ENCODE measurements at places on chromosomes 6 and 20.

- DNase-seq: no peak
Measured at GRCh38 chr6:127547904-127548649, 28.9 kb upstream of the C6orf58 start.

DNA sequence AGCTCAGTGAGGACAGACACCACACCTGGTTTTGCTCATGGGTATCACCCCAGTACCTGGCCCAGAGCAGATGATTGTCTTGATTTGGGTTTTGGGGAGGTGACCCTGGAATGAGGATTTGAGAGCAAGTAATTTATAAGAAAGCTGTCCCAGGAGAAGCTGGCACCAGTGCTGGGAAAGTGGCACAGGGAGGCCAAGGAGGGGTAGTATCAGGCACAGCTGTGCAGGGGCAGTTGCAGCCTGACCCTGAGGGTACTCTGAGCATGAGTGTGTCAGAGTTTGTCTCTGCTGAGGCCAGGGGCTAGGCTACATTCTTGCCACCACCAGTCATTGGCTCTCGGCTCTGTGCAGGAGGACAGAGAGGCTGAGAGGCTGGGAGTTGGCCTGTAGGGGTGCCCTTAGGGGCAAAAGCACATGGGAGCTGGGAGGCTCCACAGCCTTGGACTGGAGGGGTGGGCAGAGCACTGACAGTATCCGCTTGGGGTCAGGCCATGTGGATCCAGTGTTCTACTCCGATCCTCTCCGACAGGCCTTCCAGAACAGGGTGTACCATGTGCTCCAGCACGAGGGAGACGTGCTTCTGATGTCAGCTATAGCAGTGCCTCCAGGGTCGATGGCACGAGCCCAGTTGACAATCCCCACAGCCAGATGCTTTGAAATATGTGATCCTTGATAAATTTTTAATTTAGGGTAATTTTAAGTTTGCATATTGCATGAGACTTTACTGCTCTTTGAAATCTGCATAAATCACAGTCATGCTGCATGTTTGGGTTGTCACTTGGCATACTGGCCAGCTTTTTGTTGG is 121.3 kb downstream of the PHACTR3 start:
- no peak for DNase-seq

- DNase-seq: no peak
Measured at GRCh38 chr6:17940151-17940792, 47.2 kb downstream of the KIF13A start.

GRCh38 chr6:30839671-30840070 is 44.6 kb upstream of the DDR1 start:
- DNase-seq: no peak

DNA sequence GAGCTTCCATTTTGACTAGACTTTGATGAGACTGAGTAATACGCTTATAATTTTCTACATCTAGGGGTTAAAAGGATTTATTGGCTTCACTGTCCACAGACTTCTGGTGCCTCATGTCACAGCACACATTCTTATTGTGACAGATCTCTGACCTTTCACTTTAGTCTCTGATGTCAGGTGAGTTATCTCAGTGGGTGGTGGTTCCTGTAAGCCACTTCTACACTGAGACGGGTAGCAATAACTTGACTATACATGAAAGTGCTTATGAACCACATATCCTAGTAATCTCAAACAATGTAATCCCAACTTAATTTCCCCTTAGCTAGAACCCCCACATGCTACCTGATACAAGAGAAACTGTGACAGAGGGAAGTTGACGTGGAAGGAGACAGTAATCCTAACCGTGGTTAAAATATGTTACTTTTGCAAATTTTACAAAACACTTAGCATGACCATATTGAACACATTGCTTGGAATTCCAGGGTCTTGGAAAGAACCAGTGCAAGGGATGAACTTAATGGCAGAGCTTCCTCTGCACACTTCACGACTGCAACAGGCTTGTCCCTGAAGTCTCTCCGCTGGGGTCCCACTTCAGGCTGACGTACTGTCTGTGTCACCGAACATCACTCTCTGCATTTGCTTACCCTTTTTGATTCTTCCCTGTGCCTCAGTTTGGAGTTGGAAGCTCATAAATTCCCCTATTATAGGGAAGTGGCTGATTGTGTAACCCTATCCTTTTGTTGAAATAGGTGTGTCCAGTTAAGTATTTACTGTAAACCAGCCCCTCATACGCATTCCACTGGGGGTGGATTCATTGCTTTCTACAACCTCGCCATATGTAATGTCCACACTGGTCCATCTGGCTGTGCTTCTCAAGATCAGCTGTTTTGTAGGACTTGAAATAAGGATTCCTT is 6.4 kb upstream of the TRIM40 start:
- peak; percentile 24 for DNase-seq

DNA sequence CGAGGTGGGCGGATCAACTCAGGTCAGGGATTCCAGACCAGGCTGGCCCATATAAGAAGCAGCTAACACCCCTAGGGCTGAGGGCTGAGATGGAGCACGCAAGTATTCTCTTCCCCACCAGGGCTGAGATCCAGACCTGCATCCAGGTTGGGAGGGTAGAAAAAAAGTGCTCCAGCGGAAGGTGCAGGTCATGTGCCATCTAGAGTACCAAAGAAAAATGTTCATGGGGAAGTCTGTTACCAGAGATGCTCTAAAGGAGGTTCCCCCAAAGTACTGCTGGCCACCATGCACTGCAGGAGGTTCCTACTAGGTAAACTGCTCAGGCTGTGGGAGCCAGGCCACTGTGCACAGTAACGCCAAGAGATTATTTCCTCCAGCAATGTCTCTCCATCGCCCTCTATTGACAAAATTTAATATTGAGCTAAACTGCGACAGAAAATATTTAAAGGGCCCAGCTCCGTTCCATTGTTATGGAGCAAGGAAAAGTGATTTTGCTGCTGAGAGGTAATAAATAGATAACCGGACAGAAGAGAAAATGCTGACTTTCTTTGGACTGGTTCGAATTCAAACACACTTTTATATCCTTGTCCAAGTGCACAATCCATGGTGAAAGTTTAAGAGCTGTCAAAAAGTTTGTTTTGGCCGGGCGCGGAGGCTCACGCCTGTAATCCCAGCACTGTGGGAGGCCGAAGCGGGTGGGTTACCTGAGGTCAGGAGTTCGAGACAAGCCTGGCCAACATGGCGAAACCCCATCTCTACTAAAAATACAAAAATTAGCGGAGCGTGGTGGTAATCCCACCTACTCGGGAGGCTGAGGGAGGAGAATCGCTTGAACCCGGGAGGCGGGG is 159.9 kb downstream of the OR2B2 start:
- DNase-seq: peak; percentile 93

- DNase-seq: no peak
Measured at GRCh38 chr20:24693466-24694156, 224.2 kb downstream of the SYNDIG1 start.

- no peak for DNase-seq
Measured at GRCh38 chr6:17867880-17868279, 119.6 kb downstream of the KIF13A start.

GRCh38 chr6:21199262-21199661 is 394.3 kb upstream of the SOX4 start:
- DNase-seq: no peak

DNA sequence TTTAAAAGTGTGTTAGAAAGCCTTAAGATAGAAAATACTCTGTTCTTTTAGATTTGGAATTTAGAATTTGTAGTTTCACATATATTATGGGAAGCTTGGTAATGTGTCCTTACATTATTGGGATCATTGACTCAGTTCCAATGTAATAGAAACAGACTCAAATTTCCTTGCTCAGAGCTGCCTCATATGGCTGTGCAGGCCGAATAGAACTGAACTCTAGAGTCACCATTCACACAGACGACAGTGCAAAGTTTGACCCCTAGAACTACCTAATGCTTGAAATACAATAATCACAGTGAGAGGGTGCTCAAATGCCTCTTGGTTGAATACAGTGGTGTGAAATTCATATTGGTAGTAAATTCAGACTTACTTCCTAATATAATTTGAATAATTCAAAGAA is 482.7 kb upstream of the CITED2 start:
- DNase-seq: no peak

DNA sequence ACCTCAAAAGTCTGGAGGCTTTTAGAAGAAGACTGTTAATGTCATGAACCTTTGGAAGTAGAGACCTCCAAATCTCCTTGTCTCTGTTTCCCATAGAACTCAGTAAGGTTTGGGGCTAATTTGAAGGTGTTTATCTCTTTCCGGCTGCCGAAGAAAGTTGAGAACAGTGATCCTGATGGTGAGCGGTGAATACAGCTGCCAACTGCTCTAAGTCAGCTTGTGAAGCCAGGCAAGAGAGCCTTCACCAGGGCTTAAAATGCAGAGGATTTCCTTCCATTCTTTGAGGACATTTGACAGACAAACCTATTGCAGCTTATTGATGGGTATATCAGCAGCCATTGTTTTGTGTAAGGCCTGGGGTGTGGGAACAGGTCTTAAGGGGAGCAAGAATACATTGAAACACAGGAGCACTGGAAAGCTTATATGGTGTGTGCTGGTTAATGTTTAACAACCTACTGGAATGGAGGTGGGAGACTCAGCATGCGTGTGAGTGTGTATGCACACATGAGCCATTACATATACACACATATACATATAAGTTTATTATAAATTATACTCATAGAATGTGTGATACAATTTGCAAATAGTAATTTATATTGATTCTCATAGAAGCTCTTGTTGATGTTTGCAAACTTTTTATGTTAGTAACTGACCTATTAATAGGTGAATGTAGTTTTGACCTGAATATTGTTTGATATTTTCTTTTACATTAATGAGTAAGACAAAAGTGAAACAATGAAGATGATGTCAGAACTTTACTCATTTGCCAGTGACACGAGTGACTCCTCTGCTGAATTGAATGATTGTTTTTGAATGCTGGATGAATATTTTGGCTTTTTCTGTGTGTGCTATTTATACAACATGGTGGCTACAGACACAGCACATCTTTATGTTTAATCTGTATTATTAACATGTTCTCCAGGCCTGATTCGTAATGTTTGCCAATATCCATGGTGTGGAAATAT is 18.1 kb downstream of the PLEKHG1 start:
- DNase-seq: no peak

DNA sequence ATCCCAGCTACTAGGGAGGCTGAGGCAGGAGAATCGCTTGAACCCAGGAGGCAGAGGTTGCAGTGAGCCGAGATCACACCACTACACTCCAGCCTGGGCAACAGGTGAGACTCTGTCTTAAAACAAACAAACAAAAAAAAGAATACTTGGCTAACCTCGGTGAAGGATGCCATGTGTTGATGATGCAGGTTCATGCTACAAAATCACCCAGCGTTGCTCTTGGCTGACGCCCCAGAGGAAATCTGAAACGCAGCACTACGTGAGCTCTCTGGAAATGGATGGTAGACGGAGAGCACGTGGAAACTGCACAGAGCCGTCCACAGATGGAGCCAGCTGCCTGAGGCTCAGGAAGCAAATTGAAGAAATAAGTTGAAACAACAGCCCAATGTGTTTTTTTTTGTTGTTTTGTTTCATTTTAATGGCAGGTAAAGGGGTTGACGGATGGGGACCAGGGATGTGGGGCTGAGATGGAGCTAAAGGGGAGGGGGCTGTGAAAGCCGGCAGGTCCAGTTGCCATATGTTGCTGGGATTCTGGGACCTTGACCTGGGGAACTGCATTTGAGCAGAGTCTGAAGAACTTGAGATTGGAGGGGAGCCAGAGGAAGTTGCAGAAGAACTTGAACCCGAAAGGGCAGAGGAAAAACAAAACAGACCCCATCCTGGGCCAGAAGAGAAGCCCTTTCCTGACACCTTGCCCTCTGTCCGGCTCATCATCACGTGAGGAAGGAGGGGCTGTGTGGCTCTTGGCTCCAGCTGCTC is 12.8 kb upstream of the MANBAL start:
- DNase-seq: no peak

DNA sequence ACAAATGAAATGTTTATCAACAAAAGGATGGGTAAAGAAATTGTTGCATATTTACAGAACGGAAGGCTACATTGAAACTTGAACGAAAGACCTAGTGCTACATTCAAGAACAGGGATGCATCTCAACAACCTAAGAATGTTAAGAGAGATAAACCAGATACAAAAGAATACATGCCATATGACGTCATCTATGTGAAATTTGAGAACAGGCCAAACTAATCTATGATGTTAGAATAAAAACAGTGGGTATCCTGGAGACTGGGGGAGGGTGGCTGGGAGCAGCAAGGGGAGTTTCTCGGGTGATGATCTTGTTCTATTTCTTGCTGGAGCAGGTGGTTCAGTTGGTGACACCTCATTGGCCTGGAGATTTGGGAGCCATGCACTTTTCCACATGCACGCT is 81.5 kb downstream of the SULF2 start:
- no peak for DNase-seq

DNA sequence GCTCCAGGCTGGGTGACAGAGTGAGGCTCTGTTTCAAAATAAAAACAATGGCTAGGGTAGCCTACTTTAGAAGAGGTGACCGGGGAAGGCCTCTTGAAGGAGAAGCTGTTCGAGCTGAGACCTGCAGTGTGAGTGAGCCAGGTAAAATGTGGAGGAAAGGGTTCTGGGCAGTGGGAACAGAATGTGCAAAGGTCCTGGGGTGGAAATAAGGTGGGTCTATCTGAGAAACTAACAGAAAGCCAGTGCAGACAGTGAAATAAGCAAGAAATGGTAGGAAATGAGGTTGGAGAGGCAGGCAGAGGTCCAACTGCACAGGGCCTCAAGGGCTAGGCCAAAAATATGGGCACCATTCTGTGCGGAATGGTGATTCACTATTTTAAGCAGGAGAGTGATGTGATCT is 53.4 kb downstream of the BPIFB1 start:
- no peak for DNase-seq

DNA sequence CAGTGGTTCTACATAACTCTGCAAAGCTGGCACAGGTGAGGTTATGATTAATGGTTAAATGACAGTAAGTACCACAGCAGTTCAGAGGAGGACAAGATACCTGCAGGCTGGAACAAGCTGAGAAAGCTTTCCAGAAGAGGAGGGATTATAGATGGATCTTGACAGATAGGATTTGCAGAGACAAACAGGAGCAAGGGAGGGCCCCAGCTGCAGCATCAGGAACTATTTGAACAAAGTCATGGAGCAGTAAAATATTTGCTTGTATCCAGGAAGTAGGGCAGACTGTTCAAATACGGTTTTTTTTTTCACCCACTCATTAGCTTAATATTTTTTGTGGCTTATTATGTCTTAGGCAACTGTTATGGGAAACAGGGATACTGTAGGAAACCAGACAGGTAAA is 144.4 kb upstream of the MAN1A1 start:
- DNase-seq: peak; percentile 78

Data from NCI-H748 treated with DMSO at 0.1 percent for 48 hours (cell line).